ENCODE measurements at places on chromosomes 12 and 14.

DNA sequence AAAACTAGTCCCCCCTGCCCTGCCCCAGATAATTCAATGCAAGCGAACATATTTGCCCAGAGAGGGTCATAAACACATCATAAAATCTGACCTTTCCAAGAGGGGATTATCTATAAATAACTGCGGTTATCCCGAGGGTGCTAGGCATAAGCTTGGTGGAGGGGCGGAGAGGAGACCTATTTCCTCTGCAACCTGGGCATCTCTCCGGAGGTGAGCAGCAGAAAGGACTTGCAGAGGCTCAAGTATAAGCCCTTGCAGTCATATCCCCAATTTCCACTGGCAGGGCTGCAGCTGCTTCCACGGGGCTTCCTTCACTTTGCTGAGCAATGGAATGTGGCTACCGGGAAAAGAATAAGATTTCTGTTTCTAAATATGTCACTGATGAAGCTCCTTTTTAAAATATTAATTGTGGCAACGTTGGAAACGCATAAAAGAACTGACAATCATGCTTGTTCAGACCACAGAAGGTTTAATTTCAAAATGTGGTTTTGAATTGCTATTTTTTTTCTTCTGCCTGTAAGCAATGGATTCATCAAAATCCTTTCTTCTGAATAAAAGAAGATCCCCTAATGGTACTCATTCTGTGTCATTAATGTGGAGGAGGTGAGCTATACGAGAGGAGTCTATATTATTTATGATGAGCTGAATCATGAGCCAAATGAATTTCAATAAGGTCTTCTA lies 268.9 kb upstream of the ATP2B1 start:
- H3K4me1 ChIP-seq = peaks cover 15% of the 10 kb centered on the region
- H3K27ac ChIP-seq = no peak overlapping the region
- no peak overlapping the region for H3K4me3 ChIP-seq
- DNase-seq = no peak

GRCh38 chr12:67957383-67957782 lies 31.9 kb upstream of the IFNG-AS1 start:
- no peaks in the 10 kb centered on the region for H3K4me1 ChIP-seq
- no peaks in the 10 kb centered on the region for H3K36me3 ChIP-seq
- H3K27ac ChIP-seq = no peak overlapping the region
- no peak for DNase-seq
- no peak overlapping the region for H3K4me3 ChIP-seq
- no peaks in the 10 kb centered on the region for H3K27me3 ChIP-seq

- peaks cover 3% of the 10 kb centered on the region for H3K36me3 ChIP-seq
- no peak overlapping the region for H3K27ac ChIP-seq
- peaks cover 14% of the 10 kb centered on the region for H3K27me3 ChIP-seq
- H3K4me3 ChIP-seq = no peak overlapping the region
- no peak for DNase-seq
These were observed 20.5 kb upstream of the SRRM4 start for GRCh38 chr12:118960865-118961264.

DNA sequence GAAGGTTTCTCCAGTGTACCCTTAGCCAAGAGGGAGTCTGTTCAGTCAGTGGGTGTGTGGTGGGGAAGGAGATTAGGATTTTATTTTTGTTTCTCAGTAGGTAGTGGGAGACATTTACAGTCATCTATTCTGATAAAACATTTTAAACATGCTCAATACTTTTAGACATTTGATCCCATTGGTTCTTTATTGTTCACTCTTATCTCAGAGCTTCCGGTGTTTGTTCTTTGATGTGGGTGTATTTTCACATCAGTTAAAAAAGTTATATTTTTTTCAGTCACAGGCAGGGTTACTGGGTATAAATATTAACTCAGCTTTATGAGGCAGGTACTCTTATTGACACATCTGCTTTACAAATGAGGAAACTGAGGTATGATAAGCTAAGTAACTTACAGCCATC lies 43.3 kb upstream of the LRRK2 start:
- peaks cover 4% of the 10 kb centered on the region for H3K4me1 ChIP-seq
- no peak for DNase-seq
- H3K27ac ChIP-seq = no peak overlapping the region
- peaks cover 15% of the 10 kb centered on the region for H3K36me3 ChIP-seq

GRCh38 chr12:76268267-76268666 lies 79.9 kb downstream of the BBS10 start:
- H3K36me3 ChIP-seq = peaks cover 8% of the 10 kb centered on the region
- peaks cover 9% of the 10 kb centered on the region for H3K4me1 ChIP-seq
- no peak for DNase-seq
